ENCODE measurements at places on chromosomes 13 and 19. TPM values are rescaled to one million over a fixed set of nuclear protein-coding genes. Genes with fewer than 3 reads are reported as not detected.

DNA sequence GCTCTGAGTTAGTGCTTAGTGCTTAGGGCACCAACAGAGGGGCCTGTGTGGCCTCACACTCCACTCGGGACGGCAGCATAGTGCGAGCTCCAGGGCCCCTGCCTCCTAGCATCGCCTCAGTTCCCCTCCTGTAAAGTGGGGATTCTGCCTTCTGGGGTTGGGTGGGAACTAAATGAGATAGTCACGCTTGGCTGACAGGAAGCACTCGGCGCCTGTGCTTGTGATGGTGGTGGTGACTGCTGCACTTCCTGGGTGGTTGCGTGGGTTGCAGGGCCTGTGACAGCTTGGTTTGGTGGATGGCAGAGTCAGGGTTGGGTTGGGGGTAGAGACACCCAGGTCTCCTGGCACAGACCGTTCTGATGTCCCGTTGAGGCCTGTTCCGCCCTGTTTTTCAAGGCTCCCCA, 7.7 kb downstream of the PLEKHF1 start:
- no peak for DNase-seq

GRCh38 chr19:1538978-1539377, 15.1 kb downstream of the PLK5 start:
- DNase-seq: no peak

- no peak for DNase-seq
These were observed 1.9 kb downstream of the SCEL start for GRCh38 chr13:77537289-77537919.

- no peak for DNase-seq
These were observed 133.3 kb downstream of the RNF17 start for GRCh38 chr13:24897293-24897692.

GRCh38 chr13:67277581-67277980, 47.4 kb upstream of the PCDH9 start:
- DNase-seq: peak; percentile 36

DNA sequence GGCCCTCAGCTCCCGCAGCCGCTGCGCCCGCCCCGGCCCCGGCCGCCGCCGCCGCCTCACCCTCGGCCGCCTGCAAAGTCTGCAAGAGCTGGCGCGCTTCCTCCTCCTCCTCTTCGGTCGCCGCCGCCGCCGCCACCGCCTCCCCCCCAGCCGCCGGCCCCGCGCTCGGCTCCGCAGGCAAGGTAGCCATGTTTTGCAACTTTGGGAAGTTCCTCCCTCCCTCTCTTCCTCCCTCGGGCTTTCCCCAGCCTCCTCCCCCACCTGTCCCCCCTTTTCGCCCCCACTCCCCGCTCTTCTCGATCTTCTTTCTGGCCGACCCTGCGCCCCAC, 433 bp downstream of the SIX5 start:
- DNase-seq: no peak

The CAPNS1 gene
- total RNA-seq: 338 TPM
